Vagina (tissue), 2 donors: ENCODE measurements at places on chromosomes 16 and 17.
A peak's percentile ranks its signal among the peaks of the same experiment; 100 is the strongest.

GRCh38 chr16:4663777-4664465 is 29.4 kb upstream of the NUDT16L1 start:
- DNase-seq, result no peak

GRCh38 chr16:617855-618254 is 12.9 kb upstream of the WFIKKN1 start:
- no peak for DNase-seq

DNA sequence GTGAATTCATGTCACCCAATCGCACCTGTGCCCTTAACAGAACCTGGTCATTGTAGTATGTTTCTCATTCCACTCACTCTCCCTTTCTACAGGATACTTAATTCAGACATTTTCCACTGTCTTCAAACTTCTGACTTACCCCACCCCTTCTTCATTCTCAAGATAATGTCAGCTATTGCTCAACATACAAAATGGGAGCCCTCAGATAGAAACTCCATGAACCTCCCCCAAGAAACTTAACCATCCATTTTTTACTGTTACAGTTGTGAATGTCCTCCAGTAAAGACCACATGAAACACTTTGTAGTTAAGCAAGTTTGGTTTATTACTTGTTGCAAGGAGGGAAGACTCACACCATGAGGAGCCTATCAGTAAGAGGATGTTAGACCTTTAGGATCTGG is 22.1 kb upstream of the ARHGAP17 start:
- DNase-seq, result no peak

- no peak for DNase-seq
Observed at GRCh38 chr16:80862160-80862705, 57.8 kb upstream of the CDYL2 start.

GRCh38 chr16:49085686-49086085 is 196.0 kb downstream of the CBLN1 start:
- no peak for DNase-seq

GRCh38 chr17:21304091-21304490 is 19.6 kb downstream of the MAP2K3 start:
- DNase-seq, result no peak

- DNase-seq, result no peak
Observed at GRCh38 chr16:24045641-24046040, 209.9 kb downstream of the PRKCB start.

DNA sequence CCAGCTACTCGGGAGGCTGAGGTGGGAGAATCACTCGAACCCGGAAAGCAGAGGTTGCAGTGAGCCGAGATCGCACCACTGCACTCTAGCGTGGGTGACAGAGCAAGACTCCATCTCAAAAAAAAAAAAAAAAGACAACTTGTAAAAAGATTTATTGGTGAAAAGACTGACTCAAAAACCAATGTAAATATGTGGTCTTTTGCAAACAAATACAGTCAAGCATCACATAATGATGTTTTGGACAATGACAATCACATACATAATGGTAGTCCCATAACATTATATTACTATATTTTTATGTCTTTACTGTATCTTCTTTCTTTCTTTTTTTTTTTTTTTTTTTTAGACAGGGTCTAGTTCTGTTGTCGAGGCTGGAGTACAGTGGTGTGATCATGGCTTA is 8.3 kb downstream of the CRLF3 start:
- DNase-seq, result no peak

- DNase-seq, result peak; percentile 90
Observed at GRCh38 chr17:38967290-38967738, at the start of gene FBXO47. Gene FBXO47 (minus strand): TSS chr17:38967403. CDS start chr17:38963025, 4,378 bp downstream.

GRCh38 chr17:53628011-53628410 is 194.7 kb upstream of the KIF2B start:
- DNase-seq, result no peak
